Nasal cavity respiratory epithelium epithelial cell of viscerocranial mucosa (primary cell): ENCODE measurements at places on chromosomes 12 and 14. TPM values are rescaled to one million over a fixed set of nuclear protein-coding genes. Genes with fewer than 3 reads are reported as not detected.

SP7 gene
- total RNA-seq: not detected in 2 replicates

OR4M1 gene
- not detected in 2 replicates for total RNA-seq

ARF3 gene
- total RNA-seq: 30.8 and 46.3 TPM in 2 replicates

OXA1L gene
- total RNA-seq: 36.6 and 48.3 TPM in 2 replicates

FAM181A gene
- not detected in 2 replicates for total RNA-seq

RFX4 gene
- not detected in 2 replicates for total RNA-seq

SIX6 gene
- total RNA-seq: not detected in 2 replicates
